Activated naive CD4-positive, alpha-beta T cell (primary cell): ENCODE measurements at places on chromosomes 7 and 10.

DNA sequence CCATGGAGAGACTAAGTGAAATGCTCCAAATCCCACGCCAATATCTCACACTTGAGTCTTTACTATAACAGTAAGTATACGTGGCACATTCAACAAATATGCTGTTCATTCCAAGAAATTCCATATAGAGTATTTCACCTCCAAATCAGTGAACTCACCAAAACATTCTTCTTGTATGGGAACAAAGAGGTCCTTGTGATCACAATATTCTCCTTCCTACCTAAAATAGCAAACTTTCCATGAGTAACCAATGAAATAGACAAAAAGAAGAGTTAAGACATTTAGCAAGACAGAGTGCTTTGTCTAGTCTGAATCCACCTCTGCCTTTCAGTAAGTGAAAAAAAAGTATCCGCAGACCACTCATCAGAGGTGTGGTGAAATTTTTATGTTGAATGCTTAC is 77.3 kb upstream of the NXPH1 start:
- no peak for DNase-seq

- DNase-seq = no peak
These were observed 152.4 kb downstream of the IMMP2L start for GRCh38 chr7:111409714-111410422.

DNA sequence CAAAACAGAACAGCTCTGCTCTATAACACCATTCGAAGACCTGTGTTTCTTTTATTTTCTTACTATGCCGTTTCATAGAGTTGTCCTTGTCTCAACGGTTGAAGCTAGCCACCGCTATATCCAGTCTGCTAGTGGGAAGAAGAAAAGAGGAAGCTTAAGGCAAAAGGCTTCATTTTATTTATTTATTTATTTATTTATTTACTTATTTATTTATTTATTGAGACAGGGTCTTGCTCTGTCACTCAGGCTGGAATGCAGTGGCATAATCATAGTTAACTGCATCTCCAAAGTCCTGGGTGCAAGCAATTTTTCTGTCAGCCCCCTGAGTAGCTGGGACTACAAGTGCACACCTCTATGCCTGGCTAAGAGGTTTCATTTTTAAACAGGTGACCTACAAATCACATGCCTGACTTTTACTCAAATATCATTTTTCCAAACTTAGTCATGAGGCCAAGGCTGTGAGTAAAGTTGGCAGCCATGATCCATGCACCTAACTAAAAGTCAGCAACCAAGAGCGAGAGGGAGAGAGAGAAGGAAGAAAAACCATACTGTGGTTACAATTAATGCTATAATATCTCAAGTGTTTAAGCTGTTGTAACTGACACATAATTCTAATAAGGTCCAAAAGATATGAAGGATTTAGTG is 1305.3 kb upstream of the LRRTM3 start:
- no peak for DNase-seq

- no peak for DNase-seq
These were observed 66.8 kb upstream of the COL13A1 start for GRCh38 chr10:69734797-69735468.

GRCh38 chr7:72805526-72806494 is 22.2 kb downstream of the TYW1B start:
- DNase-seq = no peak

DNA sequence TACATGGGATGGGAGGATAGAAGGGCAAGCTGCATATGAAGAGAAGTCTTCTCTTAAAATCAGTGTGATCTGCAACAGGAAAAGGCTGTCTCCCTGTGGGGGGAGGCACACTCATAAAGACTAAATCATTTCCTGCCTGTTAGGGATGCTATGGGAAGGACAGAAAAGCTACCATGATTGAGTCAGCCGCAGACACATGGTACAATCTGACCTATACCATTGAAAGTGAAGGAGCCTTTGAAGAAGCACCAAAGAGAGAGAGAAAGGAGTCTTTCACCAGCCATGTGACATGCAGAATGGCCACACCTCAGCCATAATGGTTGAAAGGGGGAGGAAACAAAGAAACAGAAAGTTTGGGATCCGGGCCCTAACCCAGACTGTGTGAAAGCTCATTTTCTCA is 29.1 kb downstream of the NUDCD3 start:
- DNase-seq = no peak

- no peak for DNase-seq
These were observed 17.9 kb upstream of the GDF10 start for GRCh38 chr10:47282005-47282656.

GRCh38 chr7:124764847-124765400 is 668 bp downstream of the GPR37 start:
- no peak for DNase-seq

- DNase-seq = peak; percentile 68
These were observed 99.2 kb downstream of the GRK5 start for GRCh38 chr10:119306514-119306951.

- DNase-seq = no peak
These were observed 77.4 kb downstream of the PON1 start for GRCh38 chr7:95246831-95247370.

- DNase-seq = no peak
These were observed 75.5 kb downstream of the BTRC start for GRCh38 chr10:101429423-101429822.

DNA sequence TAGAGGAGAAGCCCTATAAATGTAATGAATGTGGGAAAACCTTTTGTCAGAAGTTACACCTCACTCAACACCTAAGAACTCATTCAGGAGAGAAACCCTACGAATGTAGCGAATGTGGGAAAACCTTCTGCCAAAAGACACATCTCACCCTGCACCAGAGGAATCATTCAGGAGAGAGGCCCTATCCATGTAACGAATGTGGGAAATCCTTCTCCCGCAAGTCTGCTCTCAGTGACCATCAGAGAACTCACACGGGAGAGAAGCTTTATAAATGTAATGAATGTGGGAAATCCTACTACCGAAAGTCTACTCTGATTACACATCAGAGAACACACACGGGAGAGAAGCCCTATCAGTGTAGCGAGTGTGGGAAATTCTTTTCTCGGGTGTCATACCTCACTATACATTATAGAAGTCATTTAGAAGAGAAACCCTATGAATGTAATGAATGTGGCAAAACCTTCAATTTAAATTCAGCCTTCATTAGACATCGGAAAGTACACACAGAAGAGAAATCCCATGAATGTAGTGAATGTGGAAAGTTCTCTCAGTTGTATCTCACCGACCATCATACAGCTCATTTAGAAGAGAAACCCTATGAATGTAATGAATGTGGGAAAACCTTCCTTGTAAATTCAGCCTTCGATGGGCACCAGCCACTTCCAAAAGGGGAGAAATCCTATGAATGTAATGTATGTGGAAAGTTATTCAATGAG is 18.9 kb downstream of the RBAK start:
- DNase-seq = no peak

DNA sequence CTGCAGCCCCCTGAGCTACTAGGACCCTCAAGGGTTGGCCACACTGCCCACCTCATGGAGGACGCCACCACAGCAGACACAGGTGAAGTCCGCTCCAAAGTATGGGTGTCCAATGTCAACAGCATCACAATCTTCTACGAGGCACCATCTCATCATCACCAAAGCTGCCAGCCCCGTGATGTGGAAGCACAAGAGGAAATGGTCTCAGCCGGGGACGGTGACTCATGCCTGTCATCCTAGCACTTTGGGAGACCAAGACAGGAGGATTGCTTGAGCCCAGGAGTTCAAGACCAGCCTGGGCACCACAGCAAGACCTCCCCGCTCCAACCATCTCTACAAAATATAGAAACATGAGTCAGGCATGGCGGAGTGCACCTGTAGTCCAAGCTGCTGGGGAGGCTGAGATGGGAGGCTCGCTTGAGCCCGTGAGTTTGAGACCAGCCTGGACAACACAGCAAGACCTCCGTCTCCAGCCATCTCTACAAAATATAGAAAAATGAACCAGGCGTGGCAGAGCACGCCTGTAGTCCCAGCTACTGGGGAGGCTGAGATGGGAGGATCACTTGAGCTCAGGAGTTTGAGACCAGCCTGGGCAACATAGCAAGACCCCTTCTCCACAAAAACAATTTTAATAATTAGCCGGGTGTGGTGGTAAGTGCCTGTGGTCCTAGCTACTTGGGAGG is 48.8 kb upstream of the MYL10 start:
- DNase-seq = no peak

GRCh38 chr7:157136372-157136771 is 2.4 kb upstream of the UBE3C start:
- DNase-seq = no peak

DNA sequence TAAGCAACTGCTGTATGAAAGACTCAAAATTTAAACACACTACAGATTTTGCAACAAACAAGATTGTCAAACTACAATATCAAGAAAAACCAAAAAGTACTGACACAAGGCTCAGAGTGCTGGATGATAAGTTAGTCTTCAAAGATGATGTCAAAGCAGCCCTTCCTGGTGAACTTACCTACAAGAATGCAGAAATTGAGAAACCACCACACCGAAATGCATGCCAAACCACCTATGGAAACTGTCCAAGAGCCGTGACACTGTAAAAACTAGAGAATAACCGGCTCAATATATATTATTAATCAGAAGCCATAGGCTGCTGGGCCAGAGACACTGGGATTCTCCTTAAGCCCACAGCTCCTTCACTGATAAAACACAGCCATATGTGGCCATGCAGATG is 25.3 kb downstream of the DENND11 start:
- DNase-seq = no peak

DNA sequence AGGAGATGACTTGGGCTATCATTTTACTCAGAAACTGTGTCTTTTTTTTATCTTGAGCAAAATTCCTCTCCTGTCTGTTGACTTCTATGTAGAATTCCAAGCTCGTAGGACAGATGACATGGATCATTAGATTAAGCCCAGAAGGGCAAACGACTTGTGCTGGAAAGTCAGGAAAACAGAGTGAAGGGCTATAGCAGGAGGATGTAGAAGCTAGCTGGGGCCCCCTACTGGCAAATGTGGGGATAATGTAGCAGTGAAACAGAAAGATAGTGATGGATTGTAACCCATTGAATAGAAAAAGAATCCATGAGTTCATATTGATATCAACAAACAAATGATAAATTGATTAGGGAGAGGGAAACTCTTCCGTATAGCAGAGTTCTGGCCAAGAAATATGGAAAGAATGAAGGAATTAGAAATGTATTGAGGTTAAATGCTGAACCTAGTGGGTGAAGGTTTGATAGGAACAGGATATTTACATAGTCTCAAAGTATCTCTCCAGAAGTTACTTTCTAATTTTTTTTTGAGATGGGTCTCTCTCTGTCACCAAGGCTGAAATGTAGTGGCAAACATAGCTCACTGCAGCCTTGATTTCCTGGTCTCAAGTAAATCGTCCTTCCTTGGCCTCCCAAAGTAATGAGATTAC is 103.6 kb downstream of the LYZL1 start:
- no peak for DNase-seq

DNA sequence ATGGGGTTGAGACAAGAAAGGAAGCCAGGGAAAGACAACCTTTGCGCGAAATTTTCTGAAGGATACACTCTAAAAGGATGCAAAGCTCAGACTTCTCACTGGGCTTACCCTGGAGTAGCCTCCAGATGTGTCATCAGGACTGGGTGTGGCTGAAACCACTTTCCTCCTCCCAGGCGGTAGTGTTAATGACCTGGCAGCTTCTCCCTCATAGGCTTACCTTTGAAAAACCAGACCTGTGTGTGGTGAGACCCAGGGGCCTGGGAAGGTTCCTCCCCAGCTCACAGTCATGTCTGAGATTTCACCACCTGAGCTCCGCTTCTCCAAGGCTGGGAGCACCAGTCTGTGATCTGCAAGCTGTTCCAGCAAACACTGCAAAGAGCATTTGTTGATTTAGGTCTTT is 93.7 kb downstream of the EPC1 start:
- DNase-seq = no peak

DNA sequence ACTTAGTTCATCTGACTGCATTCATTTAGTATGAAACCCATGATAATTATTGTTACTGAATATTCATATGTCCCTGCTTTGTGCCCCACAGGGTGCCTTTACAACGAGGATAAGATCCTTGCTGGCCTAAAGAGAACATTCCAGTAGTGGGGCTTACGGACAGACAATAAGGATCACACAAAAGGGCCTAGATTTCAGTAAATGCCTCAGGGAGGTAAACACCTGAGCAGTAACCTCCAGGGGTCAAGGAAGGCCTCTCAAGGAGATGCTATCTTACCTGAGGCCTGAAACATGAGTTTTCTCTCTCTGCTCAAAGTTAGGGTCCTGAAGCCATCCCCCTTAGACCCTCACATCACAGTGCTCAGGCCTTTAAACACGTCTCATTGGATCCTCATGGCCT is 228.7 kb downstream of the TCF7L2 start:
- DNase-seq = no peak

- DNase-seq = no peak
These were observed 63.9 kb downstream of the ITGB1 start for GRCh38 chr10:32893916-32894664.
